Activated CD8-positive, alpha-beta T cell treated with anti-CD3 and anti-CD28 coated beads for 36 hours (primary cell): ENCODE measurements at places on chromosomes 6 and 20.
A peak's percentile ranks its signal among the peaks of the same experiment; 100 is the strongest.

GRCh38 chr6:43192911-43193310 lies 10.9 kb downstream of the CUL9 start:
- DNase-seq: no peak

- DNase-seq: peak; percentile 40
Observed at GRCh38 chr20:31684153-31685015, 38.3 kb downstream of the BCL2L1 start.

GRCh38 chr6:117137711-117138110 lies 127.6 kb upstream of the VGLL2 start:
- no peak for DNase-seq

- no peak for DNase-seq
Observed at GRCh38 chr6:57313711-57314471, 3.5 kb upstream of the PRIM2 start.

- no peak for DNase-seq
Observed at GRCh38 chr20:13006825-13007224, 1.9 kb upstream of the SPTLC3 start.

GRCh38 chr6:52575502-52575892 lies 1.4 kb downstream of the TRAM2 start:
- no peak for DNase-seq
